Left kidney (tissue), 8 donors: ENCODE measurements at places on chromosomes 7 and 10. TPM values are rescaled to one million over a fixed set of nuclear protein-coding genes. Genes with fewer than 3 reads are reported as not detected.

Gene TBRG4
- polyA plus RNA-seq, result 55.2 TPM

- DNase-seq, result no peak
Observed at GRCh38 chr10:19531324-19531723, 284.9 kb upstream of the PLXDC2 start.

- DNase-seq, result no peak
Observed at GRCh38 chr7:31014826-31015225, 37.3 kb upstream of the ADCYAP1R1 start.

Gene EVX1
- polyA plus RNA-seq, result 0.07 TPM

Gene OR2A5
- polyA plus RNA-seq, result 0.18 TPM

DNA sequence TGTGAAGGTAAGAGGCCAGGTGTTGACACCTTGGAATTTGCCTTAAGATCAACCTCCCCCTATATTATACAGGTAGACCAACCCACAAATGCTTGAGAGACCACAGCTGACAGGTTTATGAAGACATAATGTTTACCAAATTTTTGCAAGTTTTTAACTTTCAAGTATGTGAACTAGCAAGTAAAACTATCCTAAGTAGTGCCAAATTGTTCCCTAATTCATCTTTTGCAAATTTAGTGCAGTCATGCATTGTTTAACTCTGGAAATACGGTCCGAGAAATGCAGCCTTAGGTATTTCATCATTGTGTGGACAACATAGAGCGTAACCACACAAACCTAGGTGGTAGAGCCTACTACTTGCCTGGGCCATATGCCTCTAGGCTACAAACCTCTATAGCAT, 10.7 kb downstream of the UPP1 start:
- no peak for DNase-seq

DNA sequence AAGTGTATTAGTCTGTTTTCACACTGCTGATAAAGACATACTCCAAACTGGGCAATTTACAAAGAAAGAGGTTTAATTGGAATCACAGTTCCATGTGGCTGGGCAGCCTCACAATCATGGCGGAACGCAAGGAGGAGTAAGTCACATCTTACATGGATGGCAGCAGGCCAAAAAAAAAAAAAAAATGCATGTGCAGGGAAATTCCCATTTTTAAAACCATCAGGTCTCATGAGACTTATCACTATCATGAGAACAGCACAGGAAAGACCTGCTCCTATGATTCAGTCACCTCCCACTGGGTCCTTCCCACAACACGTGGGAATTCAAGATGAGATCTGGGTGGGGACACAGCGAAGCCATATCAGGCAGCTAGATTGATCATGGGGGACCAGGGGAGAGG, 136.8 kb downstream of the EXOC4 start:
- DNase-seq, result no peak

DNA sequence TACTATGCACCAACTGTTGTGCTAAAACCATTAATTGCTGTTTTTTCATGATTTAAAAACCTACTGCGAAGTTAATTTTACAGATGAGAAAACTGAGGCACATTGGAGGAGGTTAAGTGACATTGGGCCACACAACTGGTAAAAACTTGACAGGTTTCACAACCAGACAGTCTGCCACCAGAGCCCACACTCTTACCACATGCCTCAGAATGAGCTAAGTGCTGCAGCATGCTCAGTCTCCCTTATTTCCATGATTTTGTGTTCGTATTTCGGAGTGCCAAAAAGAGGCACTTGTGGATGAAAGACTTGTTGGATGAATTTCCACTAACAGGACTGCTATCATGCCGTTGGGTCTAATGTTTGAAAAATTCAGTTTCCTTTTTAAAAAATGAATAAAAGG, 77.4 kb downstream of the PCLO start:
- DNase-seq, result no peak

Gene ACSM6
- polyA plus RNA-seq, result 0.86 TPM

- DNase-seq, result no peak
Observed at GRCh38 chr10:34641913-34642558, 173.1 kb downstream of the PARD3 start.

- no peak for DNase-seq
Observed at GRCh38 chr7:36606976-36607720, 117.1 kb downstream of the AOAH start.

Gene CALCR
- 1.0 TPM for polyA plus RNA-seq

DNA sequence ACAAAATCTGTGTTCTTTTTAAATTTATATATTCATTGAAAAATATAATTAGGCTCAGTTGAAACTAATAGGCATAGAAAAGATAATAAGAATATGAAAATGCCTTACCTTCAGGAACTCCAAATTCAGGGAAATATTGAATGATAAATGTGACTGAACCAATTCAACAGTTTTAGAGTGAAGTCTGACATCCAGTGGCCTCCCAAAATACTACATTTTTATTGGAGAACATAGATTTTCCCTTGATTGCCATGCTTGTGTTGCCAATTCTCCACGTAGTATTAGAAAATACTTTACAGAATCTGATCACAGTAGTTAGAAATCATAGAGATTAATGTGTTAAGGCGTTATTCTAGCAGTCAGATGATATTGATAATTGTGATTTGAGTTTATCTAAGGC, 1246.7 kb downstream of the GATA3 start:
- no peak for DNase-seq
